ENCODE measurements at places on chromosomes 3 and 15.

DNA sequence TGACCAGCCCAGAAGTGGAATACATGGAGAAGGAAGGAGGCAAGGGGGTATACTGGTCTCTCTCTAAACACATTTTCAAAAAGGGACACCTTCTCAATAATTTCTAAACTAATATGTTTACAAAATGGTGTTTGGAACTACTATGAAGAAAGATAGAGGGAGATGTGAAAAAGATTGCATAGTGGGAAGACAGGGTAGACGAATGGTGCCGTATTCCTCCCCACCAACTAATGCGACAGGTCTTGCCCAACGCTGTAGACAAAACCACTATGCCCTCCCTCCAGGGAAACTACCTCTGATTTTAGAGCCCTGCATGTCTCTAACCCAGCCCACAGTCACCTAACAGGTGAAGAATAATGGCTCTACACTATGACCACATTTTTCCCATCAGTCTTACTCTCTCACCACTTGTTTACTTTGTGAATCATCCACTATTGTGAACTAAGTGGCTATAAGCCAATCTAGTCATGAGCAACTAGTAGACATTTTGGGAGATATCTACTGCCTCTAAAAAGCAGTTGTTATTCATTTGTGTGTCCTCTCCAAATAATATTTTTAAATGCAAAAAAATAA, 108.2 kb upstream of the UBE2E2 start:
- DNase-seq: no peak

DNA sequence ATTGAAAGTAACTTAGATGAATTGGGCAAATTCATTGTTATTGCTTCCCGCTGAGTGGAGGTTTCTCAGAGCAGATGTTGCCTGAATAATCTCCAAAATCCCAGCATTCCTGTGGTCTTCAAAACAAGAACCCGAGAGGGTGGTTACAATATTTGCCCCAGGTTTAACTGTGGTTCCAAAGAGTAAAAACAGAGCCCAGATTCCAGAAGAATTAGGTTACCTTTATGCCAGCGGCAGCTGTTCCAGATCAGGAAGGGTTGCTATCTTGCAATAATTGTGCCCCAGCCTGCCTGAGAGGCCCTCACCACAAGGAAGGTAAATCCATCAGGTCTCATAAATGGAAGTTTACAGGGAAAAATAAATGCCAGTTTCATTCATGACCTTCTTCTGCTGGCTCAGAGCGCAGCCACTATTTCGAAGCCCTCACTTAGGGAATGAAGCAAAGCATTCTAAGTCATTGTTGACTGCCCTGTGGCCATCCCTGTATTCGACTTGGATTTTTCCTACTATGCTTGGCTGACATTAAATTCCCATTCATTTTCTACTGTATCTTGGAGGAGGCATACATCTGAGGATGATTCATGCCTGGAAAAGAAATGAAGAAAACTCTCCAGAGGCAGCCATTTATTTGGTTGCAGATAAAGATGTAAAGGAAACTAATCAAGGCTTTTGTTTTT, 54.6 kb downstream of the SSUH2 start:
- DNase-seq: no peak

DNA sequence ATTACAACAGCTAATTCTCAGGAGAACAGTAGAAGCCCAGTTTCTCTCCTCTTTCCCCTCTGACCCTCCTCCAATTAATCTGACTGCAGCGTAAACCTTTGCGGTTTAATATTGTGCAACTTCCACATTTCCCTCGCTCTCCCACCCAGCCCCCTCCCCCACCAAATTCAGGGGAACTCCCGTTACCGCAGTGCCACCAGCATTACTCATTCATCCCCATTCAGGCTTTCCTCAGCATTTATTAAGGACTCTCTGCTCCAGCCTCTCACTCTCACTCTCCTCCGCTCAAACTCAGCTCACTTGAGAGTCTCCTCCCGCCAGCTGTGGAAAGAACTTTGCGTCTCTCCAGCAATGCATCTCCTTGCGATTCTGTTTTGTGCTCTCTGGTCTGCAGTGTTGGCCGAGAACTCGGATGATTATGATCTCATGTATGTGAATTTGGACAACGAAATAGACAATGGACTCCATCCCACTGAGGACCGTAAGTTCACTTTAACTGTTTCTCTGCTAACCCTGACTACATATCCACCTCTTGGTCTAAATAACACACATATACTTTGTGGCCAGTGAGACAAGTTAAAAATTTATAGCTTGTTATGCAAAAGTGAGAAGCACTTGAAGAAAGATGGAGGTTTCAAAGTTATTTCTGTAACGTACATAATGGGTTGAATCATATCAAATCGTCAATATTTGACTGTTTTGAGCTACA, at the start of gene PTX3:
Gene PTX3 (plus strand): TSS at position 268 of the 709 bp plus-strand sequence. CDS start 84 bp downstream, at position 352.
- no peak for DNase-seq

DNA sequence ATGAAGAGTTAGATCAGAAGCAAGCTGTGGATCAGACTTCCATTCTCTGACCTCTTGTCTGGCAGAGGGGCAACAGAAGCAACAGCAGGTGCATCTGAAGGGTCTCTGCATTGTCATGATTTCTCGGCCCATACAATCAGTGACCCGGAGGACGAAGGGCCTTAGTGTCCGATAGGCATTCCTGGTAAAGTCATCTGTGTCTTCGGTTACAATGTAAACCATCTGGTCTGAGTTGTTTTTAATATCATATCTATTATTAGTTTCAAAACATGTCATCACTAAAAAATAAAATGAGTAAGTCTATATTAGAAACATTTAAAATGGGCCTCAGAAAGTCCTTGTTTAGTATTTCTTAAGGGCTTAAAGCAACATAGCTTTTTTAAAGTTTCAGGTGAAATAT, 38.8 kb upstream of the PLOD2 start:
- DNase-seq: no peak

GRCh38 chr3:18295171-18295920, 129.8 kb downstream of the SATB1 start:
- no peak for DNase-seq

- DNase-seq: no peak
Observed at GRCh38 chr3:181719991-181720680, 8.4 kb downstream of the SOX2 start.

GRCh38 chr15:57544848-57545480, 46.7 kb upstream of the MYZAP start:
- DNase-seq: no peak

- DNase-seq: no peak
Observed at GRCh38 chr3:14273901-14274611, 95.4 kb downstream of the LSM3 start.

DNA sequence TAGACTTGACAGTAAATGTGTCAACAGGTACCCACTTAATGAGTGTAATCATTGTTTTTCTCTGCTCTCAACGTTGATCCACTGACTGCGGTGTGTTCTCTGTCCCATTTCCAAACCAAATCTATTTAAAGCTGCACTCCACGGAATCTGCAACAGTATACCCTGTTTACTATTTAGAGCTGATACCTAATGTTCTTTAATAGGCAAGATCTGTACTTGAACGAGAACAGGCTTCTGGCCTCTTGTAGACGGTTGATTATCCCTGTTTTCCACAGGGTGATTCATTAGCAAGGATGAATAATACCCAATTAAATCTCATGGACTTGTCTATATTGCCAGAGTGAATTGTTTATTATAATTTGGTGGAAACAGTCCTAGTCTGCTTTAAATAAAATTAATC, 189.9 kb downstream of the LPP start:
- DNase-seq: no peak

DNA sequence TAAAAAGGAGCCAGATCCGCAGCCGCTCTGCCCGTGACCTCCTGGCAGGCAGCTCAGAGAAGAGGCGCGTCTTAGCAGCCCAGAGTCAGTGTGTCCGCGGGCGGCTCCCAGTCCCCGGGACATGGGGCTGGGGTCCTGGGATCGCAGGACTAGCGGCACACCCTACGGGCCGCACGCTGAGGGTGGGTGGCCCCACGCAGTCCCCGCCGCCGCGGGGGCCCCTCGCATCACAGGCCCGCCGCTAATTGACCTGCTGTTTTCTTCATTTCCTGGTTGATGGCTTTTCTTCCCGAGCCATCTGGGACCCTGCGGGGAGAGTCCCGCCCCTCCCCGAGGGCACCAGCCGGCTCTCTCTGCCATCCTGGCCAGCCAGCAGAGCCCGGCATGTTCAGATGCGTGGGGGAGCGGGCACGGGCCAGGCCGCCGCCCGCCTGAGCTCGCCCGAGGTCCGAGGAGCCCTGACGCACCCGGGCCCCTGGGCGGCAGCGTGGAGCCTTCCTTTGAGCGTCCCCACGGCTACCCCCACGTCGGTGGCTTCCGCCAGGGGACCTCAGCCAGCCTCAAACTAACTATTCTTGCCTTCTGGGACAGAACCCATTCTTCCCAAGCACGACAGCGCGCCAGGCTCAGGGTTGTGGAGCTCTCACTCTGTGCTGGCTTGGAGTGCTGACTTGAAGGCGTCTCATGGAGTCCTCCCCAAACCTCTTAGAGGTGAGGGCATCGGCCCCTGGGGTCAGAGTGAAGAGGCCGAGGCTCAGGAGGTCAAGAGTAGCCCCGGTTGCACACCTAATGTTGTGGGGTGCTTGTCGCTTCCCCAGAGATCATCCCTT, 34.6 kb upstream of the CACNA2D3 start:
- no peak for DNase-seq

GRCh38 chr3:28295898-28296490, 52.5 kb upstream of the ZCWPW2 start:
- DNase-seq: no peak

DNA sequence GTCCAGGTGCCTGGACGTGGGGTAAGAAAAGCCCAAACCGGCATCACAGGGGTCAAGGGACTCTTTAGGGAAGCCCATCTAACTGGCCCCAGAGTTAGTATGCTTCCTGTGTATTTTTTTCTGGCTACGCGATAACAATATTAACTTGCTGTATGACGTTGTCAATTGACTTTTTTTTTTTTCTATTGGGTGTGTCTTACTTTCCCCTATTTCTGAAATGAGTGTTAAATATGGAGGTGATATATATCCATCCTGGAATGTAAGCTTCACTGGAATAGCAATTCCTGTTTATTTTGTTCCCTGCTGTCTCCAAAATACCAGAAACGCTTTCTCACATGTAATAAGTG, 598 bp upstream of the GMNC start:
- no peak for DNase-seq

DNA sequence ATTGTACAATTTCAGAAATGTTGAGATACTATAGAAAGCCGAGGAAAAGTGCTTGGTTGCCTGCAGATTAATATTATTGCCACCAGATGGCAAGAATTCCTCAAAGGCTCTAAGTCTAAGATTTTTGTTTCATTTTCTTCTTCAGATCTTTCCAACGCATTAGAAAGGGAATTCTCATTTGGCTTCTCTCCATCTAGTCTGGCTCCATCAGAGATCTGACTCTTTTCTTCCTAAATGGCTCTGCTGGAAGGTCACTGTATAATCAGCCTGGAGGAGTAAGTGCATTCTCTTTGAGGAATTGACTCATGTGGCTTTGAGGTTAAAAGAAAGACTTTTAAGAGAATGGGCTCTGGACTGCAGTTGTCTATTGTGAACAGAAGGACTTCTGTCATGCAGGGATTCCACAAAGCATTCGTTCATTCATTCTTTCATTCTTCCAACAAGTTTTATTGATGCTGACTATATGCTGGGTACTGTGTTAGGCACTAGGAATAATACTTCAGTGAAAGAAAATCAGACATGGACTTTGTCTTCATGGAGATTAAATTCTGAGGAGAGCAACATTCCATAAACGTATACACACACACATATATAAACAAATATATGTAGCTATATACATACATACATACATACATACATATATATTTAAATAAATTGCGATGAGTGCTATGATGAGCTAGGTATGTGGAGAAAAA, 55.3 kb downstream of the SLC28A2 start:
- no peak for DNase-seq
